ENCODE measurements at places on chromosomes 7 and 10.

DNA sequence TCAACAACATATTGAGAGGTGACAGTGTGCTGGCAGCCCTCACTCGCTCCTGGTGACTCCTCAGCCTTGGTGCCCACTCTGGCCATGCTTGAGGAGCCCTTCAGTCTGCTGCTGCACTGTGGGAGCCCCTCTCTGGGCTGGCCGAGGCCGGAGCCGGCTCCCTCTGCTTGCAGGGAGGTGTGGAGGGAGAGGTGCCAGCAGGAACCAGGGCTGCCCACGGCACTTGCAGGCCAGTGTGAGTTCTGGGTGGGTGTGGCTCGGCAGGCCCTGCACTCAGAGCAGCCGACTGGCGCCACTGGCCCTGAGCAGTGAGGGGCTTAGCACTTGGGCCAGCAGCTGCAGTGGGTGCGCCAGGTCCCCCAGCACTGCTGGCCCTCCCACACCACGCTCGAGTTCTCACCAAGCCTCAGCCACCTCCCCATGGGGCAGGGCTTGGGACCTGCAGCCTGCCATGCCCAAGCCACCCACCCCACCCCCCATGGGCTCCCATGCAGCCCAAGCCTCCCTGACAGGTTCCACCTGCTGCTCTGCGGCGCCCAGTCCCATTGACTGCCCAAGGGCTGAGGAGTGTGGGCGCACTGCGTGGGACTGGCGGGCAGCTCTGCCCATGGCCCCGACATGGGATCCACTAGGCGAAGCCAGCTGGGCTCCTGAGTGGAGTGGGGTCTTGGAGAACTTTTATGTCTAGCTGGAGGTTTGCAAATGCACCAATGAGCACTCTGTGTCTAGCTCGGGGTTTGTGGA lies 377.1 kb upstream of the ANKRD30A start:
- DNase-seq, result no peak

DNA sequence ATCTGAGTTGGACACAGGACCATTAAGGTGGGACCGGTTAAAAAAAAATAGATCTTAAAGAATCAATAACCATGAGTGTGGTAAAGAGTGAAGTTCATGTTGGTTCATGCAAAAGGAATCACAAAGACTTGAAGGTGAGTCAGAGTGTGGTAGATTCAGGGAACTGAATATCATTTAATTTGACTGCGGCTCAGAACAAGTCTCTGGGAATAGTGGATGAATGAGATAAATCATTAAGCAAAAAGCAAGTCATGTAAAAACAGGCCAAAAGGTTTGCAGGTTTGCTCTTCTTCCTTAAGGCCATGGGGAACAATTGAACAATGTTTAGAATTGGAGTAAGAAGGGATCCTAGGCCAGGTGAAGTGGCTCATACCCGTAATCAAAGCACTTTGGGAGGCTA lies 385.8 kb downstream of the ETV1 start:
- DNase-seq, result no peak

DNA sequence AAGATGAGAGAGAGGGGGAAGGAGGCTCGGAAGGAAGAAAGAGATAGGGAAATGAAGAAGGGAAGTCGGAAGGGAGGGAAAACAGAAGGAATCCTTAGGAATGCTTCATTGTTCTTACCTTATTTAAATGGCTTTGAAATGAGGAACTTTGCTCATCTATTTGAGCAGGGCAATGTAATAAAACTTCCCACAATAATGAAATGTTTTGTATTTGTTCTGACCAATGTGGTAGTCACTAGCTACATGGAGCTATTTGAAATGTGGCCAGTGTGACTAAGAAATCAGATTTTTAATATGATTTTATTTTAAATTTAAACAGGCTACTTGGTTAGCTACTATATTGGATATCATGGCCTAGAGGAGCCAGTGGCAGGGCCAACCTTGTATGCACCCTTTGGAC lies 510.6 kb downstream of the HTR7 start:
- no peak for DNase-seq

- DNase-seq, result no peak
These were observed 166.3 kb downstream of the GRID1 start for GRCh38 chr10:86200269-86200668.

DNA sequence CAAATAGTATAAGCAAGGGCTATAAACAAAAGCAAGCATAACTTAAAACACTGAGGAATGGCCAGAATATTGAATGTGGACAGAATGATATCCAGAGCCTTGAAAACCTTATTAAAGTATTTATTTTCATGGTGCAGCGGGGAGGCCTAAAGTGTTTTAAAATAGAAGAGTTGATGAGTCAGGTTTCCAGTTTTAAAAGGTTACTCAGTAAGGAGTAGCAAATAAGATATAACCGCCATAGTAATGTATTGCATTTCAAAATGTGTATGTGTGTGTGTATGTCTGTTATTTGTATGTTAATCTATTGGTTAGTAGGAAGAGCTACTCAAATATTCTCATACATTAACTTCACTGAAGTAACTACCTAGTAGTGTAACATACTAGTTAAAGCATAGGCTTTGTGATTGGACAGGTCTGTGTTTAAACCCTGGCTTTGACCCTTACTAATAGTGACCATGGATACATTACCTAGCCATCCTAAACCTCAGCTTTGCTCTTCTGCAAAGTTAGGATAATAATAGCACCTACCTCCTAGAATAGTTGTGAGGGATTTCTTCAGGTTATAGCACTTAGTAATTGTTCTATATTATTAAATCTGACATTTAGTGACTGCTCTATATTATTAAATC lies 16.9 kb downstream of the CUTC start:
- DNase-seq, result no peak

DNA sequence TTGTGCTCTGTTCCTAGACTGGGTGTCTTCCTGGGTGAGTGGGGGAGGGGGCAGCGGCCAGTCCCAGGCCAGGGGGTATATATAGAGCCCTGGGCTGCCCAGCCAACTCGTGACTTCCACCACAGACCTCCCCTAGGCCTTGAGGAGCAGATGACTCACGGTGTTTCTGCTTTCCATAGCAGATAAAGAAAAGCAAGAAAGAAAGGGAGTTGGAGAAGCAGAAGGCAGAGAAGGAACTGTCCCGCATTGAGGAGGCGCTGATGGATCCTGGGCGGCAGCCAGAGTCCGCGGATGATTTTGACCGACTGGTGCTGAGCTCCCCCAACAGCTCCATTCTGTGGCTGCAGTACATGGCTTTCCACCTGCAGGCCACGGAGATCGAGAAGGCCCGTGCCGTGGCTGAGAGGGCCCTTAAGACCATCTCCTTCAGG lies 10.1 kb downstream of the CALHM2 start:
- no peak for DNase-seq
